Lower leg skin (tissue), 4 donors: ENCODE measurements at places on chromosomes 6 and 20.

DNA sequence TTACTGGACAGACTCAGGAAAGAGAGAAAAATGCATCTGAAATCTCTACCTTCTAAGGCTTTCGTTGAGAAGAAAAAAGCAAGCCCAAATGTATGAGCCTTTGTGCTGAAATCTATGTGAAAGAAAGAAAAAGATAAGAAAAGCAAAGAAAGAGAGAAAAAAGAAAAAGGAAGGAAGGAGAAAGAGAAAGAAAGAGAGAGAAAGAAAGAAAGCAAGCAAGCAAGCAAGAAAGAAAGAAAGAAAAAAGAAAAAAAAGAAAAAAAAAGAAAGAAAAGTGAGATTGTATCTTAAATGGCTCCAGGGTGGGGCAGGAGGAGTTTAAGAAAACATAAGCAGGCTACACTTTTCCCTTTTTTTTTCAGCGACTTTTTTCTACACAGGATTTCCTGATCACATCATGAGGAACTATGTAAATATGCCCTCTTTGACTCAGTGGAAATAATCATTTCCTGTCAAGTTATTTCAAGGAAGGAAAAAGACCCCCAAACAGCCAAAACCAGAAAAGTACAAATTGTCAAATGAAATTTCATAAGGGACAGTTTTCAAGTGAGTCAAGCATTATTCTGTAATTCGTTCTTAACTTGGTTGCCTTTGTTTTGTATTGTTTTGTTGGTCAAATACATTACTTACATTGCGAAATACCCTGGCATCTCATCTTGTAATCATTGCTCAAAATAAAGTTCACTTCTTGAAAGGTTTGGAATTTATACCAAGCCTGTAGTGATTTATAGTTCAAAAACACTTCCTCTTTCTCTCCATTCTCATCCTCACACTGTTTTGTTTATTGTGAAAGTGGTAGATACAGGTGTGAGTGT lies 79.5 kb upstream of the RNF217 start:
- DNase-seq = no peak

- DNase-seq = no peak
Observed at GRCh38 chr6:32662836-32663235, 3.6 kb downstream of the HLA-DQB1 start.

DNA sequence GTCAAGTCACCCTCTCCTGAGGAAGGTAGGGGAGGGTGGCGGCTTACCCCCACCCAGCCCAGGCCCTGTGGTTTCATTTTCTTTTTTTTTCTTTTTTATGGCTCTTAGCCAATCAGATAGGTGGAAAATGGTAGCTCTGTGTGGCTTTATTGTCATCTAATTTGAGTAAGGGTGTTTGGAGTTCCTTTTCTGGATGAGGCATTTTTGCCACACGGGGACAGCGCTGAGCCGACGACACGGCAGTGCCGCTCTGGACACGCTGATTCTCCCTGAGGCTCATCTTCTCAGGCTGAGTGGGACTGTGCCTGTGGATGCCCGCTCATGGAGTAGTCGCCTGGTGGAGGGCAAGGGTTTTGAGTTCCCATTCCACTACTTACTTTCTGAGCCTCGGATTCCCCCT lies 37.6 kb upstream of the ANGPT4 start:
- no peak for DNase-seq

DNA sequence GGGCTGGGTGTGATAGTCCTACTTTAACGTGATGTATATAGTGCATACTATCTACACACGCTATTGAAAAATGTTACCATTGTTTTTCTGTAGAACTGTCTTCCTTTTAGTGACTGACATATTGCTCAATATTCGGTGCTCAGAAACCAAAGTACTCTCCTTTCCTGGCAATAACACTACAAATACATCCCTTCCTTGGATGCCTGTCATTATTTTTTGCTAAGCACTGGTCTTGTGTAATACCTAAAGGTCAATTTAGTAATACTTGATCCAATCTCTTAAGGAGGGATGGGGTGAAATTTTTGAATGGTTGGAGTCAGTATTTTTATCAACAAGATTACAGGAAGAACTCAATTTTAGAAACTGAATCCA lies 23.9 kb downstream of the CNR1 start:
- no peak for DNase-seq
